Activated naive CD4-positive, alpha-beta T cell treated with anti-CD3 and anti-CD28 coated beads, Interleukin-2, amount 10 ng/mL, durations not matched to agents 7 days and 5 days (primary cell): ENCODE measurements at places on chromosomes 11 and 22.

DNA sequence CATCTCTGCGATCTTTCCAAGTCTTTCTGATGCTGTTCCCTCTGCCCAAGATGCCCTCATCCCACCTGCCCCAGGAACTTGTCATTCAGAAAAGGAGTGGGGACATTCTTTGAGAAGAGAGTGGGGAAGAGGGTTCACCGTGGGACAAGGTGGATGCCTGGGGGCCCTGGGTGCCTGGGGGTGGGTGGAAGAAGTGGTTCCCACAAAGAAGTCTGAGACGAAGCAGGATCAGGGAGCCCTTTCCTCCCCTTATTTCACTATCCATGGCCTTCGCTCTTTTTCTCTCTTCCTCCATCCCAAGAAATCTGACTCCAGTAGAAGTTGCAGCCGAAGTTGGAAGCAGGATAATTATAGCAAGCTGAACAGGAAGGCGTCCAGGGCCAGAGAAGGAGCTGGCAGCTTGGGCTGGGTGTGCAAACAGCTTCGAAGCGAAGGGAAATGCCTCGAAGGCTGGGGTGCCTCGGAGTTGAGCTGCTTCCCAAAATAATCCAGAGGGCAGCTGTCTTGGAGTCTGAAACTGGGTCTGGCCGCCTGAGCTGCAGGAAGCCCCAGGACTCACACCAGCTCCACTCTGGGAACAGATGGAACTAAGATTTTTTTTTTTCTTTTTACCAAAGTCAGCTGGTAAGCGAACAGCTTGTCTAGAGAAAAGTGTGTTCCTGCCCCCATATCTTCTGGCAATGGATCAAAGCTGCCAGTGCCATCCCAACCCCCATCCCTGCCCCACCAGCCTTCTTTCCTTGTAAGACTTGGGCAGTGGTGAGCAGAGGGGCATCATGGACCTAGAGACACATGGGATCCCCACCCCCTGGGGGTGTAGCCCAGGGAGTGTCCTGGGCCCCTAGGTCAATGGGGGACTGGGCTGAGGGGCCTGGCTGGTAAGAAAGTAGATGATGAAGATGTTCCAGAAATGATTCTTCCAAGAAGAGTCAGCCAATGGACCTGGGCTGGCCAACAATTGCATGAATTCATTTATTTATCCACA lies 31.5 kb downstream of the PARVG start:
- H3K36me3 ChIP-seq: peaks cover 14% of the 10 kb centered on the region
- no peak overlapping the region for H3K4me3 ChIP-seq
- no peaks in the 10 kb centered on the region for H3K27me3 ChIP-seq
- no peak for DNase-seq
- peaks cover 15% of the 10 kb centered on the region for H3K4me1 ChIP-seq
- no peak overlapping the region for H3K27ac ChIP-seq

DNA sequence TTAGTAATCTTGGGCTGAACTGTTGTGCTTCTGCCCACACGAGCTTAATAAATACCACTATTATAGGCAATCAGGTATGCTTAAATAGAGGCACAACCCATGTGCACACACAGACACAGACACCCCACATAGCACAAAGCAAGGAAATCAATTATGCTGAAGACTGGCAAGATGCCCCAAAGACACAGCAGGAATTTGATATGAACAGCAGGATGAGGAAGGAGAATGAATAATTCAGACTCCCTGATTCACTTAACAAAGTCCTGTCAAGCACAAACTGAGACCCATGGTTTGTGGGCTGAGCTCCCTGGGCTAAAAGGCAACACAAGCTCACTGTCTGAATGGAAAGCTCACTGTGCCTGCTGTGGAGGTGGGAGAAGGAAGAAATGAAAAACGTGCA lies 42.5 kb downstream of the RBFOX2 start:
- no peak overlapping the region for H3K27ac ChIP-seq
- DNase-seq: no peak
- H3K27me3 ChIP-seq: peaks cover 3% of the 10 kb centered on the region
- H3K4me1 ChIP-seq: no peaks in the 10 kb centered on the region

GRCh38 chr11:86934582-86934900 lies 20.7 kb downstream of the FZD4 start:
- no peak overlapping the region for H3K27ac ChIP-seq
- peaks cover 8% of the 10 kb centered on the region for H3K27me3 ChIP-seq
- DNase-seq: no peak
- H3K4me3 ChIP-seq: no peak overlapping the region
- H3K36me3 ChIP-seq: no peaks in the 10 kb centered on the region
- peaks cover 3% of the 10 kb centered on the region for H3K4me1 ChIP-seq

DNA sequence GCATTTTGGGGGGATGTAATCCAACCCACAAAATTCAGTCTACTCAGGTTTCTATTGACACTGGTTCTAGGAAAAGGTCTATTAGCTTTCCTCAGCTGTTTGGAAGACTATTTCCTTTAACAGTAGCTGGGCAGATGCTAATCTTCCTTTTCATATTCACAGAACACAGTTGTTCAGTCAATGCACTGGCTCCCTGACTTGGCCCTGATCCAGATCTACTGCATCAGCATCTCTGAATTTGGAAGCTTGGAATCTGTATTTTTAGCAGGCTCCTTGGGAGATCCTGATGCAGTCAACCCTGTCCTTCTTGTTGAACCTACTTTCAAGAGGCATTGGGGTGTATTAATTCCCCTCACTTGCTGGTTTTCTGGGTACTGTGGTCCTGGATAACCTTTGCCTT lies 6.3 kb downstream of the HTATIP2 start:
- H3K36me3 ChIP-seq: peaks cover 54% of the 10 kb centered on the region
- H3K4me1 ChIP-seq: peaks cover 40% of the 10 kb centered on the region
- no peak overlapping the region for H3K4me3 ChIP-seq
- H3K27ac ChIP-seq: no peak overlapping the region
- no peaks in the 10 kb centered on the region for H3K27me3 ChIP-seq

DNA sequence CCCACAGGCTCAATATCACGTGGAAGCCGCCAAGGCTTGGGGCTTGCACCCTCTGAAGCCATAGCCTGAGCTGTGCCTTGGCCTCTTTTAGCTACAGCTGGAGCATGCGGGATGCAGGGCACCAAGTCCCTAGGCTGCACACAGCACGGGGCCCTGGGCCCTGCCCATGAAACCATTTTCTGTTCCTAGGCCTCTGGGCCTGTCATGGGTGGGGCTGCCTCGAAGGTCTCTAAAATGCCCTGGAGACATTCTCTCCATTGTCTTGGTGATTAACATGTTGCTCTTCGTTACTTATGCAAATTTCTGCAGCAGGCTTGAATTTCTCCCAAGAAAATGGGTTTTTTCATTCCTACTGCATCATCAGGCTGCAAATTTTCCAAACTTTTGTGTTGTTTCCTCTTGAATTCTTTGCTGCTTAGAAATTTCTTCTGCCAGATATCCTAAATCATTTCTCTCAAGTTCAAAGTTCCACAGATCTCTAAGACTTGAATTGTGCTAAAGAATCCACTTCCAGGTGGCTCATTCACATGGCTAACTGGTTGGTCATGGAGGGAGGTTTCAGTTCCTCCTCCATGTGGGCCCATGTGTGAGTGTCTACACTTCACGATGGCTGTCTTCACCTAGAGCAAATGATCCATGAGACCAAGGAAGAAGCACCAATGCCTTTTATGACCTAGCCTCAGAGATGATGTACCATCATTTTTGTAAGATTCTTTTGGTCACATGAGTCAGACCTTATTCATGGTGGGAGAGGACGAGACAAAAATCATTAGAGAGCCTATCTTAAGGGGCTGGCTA lies 7.4 kb upstream of the CREBZF start:
- H3K27ac ChIP-seq: no peak overlapping the region
- no peak overlapping the region for H3K4me3 ChIP-seq
- H3K27me3 ChIP-seq: peaks cover 24% of the 10 kb centered on the region
- DNase-seq: no peak

- DNase-seq: no peak
- no peaks in the 10 kb centered on the region for H3K36me3 ChIP-seq
- H3K4me3 ChIP-seq: no peak overlapping the region
- no peak overlapping the region for H3K27ac ChIP-seq
- no peaks in the 10 kb centered on the region for H3K4me1 ChIP-seq
Observed at GRCh38 chr11:130560000-130560780, 111.7 kb downstream of the ADAMTS15 start.

- no peak for DNase-seq
- H3K4me1 ChIP-seq: peaks cover 35% of the 10 kb centered on the region
- H3K36me3 ChIP-seq: no peaks in the 10 kb centered on the region
- H3K27ac ChIP-seq: no peak overlapping the region
- no peak overlapping the region for H3K4me3 ChIP-seq
- peaks cover 23% of the 10 kb centered on the region for H3K27me3 ChIP-seq
Observed at GRCh38 chr22:46596819-46597218, 23.4 kb upstream of the GRAMD4 start.

DNA sequence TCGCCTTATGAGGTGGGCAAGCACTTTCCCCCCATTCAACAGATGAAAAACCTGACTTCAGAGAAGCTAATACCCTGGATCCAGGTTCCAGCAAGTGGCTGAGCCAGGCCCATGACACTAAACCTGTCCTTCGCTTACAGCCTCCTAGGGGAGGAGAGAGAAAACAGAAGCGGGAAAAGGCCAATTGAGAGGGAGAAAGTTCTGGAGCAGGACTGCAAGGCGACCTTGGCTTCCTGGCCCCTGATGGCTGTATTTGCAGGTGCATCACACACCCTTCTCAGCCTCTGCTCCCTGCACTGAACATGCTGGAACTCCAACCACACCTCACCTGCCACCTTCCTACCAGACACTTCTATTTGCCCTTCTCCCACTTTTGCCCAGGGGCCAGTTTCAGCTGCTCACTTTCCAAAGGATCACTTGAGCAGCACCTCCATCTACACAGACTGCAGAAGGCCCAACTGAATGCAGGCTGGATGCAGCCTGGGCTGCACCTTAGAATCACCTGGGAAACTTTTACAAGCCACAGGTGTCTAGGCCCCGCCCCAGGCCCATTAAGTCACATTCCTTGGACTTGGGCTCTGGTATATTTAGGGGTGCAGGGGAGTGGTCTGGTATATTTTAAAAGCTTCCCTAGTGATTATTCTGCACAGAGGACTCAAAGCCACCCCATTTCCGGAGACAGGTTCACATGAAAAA lies 14.3 kb upstream of the ADA2 start:
- no peaks in the 10 kb centered on the region for H3K36me3 ChIP-seq
- no peak overlapping the region for H3K27ac ChIP-seq
- H3K4me3 ChIP-seq: no peak overlapping the region
- no peak for DNase-seq
- H3K27me3 ChIP-seq: peaks cover 15% of the 10 kb centered on the region

DNA sequence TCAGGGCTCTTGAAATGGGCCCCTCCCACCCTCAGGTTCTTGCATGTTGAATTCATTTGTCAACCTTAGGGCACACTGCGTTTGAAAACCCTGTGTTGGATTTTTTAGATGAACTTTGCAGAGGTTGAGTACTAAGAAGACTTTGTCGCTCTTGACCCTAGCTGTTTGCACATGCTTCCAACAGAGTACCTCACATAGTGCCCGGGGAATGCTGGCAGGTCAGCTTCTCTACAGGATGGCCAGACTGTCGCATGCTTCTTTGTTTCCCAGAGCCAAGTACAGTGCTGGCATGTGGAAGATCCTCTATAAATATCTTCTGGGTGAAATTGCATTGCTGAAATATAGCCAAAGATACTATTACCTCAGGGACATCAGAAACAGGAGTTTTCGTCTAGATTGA lies 59.9 kb downstream of the FAT3 start:
- H3K4me1 ChIP-seq: no peaks in the 10 kb centered on the region
- DNase-seq: no peak
- H3K36me3 ChIP-seq: no peaks in the 10 kb centered on the region
- H3K27ac ChIP-seq: no peak overlapping the region

- H3K27ac ChIP-seq: no peak overlapping the region
- no peaks in the 10 kb centered on the region for H3K27me3 ChIP-seq
- no peaks in the 10 kb centered on the region for H3K36me3 ChIP-seq
- no peak overlapping the region for H3K4me3 ChIP-seq
- no peak for DNase-seq
Observed at GRCh38 chr11:30631148-30631547, 45.0 kb upstream of the MPPED2 start.

- no peaks in the 10 kb centered on the region for H3K36me3 ChIP-seq
- H3K27ac ChIP-seq: no peak overlapping the region
- no peak overlapping the region for H3K4me3 ChIP-seq
- H3K4me1 ChIP-seq: peaks cover 11% of the 10 kb centered on the region
- DNase-seq: no peak
Observed at GRCh38 chr11:8814923-8815240, 96.1 kb upstream of the AKIP1 start.

DNA sequence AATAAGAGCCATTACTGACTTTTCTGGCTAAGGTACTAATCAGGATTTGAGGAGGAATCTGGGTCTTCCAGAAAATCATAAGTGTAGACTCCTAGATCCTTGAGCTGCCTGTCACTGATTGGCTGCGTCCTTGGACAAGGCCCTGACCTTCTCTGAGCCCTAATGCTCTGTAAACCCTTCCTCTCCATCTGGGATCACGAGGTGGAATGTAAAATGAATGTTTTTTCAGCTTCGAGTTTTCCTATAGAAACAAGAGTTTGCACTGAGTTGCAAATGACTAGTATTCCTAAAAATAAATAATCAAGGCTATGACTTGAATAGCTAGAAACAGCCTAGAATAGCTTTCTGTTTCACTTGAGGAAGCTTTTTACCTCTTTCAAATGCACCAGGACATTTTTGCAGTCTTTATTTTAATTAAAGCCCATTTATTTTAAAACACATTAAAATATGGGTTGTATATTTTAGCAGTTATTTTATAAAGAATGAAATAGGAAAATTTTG lies 1.1 kb upstream of the DIXDC1 start:
- peaks cover 4% of the 10 kb centered on the region for H3K27me3 ChIP-seq
- H3K4me3 ChIP-seq: peak overlapping the region; percentile 80
- DNase-seq: no peak
- peak overlapping the region; percentile 69 for H3K27ac ChIP-seq

DNA sequence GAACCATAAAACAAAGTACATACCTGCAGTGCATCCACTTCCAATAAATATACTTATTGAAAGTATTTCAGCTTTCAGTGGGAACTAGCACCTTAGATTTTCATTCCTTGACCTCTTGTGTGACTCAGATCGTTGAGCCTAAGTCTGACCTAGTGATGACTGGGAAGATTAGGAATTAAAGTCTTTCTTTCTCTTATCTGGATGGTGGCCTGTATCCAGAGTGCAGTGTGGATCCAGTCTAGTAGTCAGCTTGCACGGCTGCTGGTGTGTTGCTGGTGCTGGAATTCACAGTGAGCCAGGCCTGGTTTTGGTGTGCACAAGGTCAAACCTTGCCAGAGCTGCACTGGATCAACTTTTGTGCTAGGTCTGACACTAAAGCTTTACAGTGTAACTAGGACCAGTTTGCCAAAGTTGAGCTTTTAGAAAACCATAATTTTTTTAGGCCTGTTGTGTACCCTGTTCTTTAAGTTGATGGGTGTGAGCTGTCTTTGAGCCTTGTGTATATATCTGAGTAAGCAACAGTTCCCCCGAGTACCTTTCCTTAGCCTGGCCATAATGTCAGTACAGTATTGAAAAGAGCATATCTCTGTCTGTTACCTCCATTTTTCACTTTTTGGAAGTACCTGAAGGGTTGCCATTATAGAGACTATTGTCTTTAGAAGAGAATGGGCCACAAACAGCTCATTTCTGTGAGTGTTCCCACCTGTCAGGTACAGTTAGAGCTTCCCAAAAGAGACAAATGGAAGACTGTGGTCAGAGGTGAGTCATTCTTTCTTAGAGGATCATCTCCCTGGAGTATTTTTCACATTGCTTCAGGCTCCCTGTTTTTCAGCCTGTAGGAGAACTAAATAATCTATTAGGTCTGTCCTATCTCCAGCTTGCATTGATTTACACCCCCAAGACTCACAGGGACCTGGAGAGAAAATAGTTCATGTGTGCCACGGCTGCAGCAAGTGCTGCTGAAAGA lies 89.8 kb downstream of the ALX4 start:
- H3K27ac ChIP-seq: no peak overlapping the region
- H3K4me1 ChIP-seq: no peaks in the 10 kb centered on the region
- peaks cover 4% of the 10 kb centered on the region for H3K36me3 ChIP-seq
- DNase-seq: no peak
